GF-D8 (cell line): ENCODE measurements at places on chromosomes 12 and 14.
A peak's percentile ranks its signal among the peaks of the same experiment; 100 is the strongest.

DNA sequence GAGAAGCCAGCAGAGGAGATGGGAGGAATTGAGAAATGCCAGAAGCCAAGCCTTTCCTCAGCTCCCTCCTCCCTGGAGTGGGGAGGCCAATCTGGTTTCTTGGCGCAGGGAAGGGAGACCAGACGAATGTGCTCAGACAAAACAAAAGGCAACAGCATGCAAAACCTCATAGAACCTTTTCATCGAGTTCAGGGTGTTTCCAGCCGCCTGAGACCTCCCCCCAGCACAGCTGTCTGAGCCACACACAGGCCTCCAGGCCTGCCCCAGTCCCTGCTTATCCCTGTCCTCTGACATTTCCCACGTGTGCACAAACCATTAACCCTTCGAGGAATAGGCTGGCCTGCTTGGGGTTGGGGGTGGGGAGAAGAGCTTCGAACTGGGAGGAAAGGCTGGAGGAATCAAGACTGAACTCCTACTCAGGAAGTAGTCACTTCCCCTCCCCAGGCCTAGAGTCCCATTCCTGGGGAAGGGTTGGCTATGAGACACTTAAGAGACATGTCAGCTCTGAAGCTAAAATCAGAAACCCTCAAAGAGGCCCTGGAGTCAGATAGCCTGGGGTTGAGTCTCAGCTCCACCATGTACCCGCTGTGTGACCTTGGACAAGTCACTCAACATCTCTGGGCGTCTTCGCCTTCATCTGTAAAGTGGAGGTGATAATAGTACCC, 10.7 kb downstream of the TBX3 start:
- no peak for DNase-seq

DNA sequence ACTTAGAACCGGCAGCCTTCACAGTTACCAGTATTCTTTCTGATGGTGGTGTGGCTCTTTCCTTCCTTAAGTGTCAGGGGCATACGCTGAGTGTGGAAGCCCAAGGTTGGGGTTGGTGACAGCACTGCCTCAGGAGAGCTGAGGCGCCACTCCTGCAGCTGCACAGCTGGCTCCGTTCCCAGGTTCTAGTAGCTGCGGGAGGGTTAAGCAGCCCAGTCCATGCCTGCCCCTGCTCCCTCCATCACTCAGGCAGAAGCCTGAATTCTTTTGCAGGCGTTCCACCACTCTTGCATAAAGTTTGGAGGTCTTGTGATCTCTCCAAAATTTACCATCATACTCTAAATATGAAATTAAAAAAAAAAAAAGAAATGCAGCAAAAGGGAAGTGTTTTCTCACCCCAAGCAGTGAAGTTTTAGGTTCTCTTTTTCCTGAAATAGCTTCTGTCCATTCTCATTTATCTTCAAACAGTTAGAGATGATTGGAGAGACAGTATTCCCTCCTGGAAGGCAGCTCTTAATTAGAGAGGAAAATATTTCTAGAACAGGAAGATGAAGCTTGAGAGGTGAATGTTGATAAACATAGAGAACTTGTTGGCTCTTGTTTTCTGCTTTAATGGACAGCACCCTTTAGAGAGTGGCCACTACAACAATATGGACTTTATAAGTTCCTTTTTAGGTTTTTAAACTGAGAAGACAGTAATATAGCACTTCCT, 136.1 kb downstream of the FGD4 start:
- peak; percentile 84 for DNase-seq

DNA sequence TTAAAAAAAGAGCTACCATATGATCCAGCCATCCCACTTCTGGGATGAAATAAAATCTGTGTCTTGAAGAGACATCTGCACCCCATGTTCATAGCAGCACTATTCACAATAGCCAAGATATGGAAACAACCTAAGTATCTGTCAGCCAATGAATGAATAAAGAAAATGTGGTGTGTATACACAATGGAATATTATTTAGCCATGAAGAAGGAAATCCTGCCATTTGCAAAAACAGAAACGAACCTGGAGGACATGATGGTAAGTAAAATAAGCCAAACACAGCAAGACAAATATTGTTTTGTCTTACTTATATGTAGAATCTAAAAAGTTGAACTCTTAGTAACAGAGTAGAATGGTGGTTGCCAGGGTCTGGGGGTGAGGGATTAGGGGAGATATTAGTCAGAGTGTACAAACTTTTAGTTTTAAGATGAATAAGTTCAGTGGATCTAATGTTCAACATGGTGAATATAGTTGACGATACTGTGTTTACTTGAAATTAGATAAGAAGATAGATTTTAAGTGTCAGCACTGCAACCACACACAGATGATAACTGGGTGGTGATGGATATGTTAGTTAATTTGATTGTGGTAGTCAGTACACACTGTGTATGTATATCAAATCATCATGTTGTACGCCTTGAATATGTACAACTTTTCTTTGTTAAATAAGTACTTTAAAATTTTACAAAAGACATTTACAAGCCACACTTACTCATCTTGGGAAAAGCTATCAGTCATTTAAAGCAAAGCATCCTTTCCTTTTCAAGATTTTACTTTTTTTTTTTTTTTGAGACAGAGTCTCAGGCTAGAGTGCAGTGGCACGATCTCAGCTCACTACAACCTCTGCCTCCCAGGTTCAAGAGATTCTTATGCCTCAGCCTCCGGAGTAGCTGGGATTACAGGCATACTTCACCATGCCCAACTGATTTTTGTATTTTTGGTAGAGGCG, 89.9 kb downstream of the BICD1 start:
- no peak for DNase-seq

- DNase-seq: no peak
These were observed 179.8 kb downstream of the GALC start for GRCh38 chr14:87813211-87813610.

DNA sequence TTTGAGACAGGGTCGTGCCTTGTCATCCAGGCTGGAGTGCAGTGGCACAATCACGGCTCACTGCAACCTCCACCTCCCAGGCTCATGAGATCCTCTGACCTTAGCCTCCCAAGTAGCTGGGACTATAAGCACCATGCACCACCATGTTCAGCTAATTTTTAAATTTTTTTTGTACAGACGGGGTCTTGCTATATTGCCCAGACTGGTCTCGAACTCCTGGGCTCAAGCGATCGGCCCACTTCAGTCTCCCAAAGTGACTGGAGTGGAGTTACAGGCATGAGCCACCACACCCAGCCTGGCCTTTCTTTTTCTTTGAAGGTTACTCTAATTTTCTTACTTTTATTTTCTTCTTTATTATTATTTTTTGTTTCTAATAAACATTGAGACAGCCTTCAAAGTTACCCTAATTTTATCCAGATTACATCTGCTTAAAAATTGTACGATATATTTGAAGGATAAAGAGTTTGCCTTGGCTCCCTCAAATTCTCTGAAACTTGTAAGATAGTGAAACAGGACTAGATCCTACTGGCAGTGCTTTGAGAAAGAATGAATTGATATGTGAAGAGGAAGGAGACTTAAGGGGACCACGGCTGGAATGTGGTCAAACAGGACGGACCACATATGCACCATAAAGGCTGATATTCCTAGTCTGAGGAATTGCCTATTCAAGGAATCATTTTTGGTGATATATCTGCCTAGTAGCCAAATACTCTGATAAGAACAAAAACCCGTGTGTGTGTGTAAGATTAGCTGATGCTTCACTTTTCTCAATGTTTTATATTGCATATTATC, 14.1 kb upstream of the SINHCAF start:
- no peak for DNase-seq

- DNase-seq: no peak
These were observed 12.7 kb upstream of the CLEC1A start for GRCh38 chr12:10111451-10111850.

DNA sequence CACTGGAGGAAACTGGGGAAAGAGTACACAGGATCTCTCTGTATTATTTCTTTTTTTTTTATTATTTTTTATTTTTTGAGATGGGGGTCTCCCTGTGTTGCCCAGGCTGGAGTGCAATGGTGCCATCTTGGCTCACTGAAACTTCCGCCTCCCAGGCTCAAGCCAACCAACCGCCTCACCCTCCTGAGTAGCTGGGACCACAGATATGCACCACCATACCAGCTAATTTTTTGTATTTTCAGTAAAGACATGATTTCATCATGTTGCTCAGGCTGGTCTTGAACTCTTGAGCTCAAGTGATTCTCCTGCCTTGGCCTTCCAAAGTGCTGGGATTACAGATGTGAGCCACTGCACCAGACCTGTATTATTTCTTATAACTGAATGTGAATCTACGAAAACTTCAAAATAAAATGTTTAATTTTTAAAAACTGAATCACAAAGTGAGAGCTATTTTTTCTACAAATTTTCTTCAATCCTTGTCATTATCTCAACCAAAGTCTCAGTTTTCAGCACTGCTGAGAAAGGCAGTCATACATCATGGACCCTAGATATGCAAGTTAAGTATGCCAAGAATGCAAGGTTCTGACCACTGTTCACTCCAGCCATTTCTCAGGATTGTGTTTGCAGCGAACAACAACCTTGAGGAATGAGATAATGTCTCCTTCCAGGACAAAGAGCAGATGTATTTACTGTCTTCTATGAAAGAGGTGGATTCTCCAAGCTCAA, 2.4 kb downstream of the EAPP start:
- no peak for DNase-seq

DNA sequence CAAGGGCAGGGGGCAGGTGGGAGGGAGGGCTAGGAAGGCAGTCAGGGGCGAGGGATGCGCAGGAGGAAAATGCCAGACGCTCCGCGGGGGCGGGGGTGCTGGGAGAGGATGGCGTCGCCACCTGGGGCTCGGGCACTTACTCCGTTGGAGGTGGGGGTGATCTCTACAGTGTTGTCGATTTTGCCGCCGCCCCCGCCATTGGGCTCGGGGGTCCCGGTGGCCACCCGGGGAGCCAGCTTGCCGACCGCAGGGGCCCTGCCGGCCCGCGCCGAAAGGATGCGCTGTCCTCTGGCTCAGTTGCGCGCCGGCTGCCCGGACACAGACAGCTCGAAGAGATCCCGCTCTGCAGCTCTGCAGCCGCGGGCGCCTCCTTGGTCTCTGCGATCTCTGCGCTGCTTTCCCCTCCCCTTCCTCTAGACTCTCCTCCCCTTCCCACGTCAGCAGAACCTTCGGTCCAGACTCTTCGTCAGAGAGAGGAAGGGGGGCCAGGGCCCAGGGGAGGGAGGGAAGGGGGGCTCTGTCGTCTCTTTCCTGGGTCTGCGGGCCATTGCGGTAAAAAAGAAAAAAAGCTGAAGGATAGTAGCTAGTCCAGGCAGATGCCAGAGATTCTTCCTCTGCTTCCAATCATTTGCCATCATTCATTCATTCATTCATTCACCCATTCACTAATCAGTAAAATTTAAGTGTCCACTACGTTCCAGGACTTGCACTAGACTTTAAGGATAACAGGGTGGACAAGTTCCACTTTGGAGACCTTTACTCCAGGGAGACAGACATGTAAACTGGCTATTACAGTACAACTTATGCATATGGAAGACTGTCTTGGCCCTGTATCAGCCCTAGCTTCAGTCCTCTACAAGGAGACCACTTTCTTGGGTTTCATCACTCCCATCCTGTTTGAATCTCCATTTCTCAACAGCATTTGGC, at the start of gene SLC22A17:
Gene SLC22A17 (minus strand): TSS at position 382 of the 927 bp plus-strand sequence.
- DNase-seq: no peak

DNA sequence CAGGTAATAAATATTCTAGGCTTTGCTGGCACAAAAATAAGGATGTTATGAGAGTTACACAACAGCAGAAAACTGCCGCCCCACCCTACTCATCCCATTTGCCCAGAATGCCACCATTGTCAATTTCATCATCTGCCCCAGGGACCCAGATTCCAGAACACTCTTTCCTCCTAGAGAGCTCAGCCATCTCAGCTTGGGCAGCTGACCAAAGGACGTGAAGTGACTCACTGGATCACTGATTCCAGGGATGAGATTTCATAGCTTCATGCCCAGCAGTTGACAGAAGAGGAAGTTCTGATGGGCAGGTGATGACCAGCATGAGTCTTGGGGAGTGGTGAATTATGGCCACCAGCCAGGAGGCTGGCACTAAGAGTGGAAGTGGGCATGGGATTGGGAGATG, 450.3 kb downstream of the RMST start:
- DNase-seq: no peak

DNA sequence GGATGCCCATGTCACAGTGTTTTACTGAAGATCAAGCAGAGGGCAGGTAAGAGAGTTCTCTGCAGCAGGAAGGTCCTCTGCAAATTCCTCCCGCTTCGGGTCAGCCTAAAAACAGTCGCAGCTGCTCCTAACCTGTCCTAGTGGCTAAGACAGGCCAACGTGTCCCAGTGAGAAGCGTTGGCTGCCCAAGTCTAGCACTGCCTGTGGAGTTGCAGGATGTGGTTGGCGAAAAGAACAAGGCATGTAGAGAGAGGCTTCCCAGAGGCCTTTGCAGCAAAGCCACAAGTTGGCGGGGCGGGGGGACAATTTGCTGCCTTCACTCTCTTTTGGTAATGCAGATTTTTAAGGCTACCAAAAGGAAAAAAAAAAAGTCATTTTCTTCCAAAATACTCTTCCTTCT, 340.1 kb downstream of the BCL11B start:
- DNase-seq: no peak
